ENCODE measurements at places on chromosomes 6 and 20.

DNA sequence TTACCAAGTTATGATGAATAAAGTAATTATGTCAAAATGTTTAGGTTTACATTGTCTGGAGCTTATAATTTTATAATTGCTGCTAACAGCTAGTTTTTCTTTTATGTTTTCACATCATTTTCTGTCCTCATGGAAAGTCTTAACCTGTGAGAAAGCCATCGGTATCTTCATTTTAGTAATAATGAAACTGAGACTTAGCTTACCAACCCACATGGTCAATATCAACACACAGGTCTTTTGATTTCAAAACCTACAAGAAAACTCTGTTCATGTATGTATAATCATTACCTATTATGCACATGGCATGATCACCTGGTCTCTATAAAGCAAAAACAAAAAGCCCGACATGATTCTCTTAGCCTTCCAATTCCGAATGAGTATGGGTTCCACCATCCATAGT is 61.9 kb downstream of the KCNQ5 start:
- DNase-seq = no peak

- no peak for DNase-seq
Observed at GRCh38 chr20:54320148-54320607, 112.3 kb downstream of the PFDN4 start.

DNA sequence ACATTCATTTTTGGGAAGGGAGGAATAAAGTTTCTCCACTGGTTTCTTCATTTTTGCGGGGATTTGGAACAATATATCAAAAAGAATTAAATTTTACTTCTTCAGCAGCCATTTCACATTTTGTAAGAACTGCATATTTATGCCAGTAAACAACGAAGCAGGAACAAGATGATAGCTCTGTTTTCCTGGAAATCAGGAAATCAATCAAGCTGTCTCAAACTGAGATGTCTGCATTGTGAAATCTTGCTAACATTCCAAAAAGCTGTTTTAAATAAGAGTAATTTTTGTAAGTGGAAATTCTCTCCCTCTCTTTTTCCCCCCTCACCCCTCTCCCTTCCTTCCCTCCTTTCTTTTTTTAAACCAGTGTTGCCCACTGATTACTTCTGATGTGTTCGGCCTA is 20.0 kb downstream of the MAPK13 start:
- DNase-seq = no peak

DNA sequence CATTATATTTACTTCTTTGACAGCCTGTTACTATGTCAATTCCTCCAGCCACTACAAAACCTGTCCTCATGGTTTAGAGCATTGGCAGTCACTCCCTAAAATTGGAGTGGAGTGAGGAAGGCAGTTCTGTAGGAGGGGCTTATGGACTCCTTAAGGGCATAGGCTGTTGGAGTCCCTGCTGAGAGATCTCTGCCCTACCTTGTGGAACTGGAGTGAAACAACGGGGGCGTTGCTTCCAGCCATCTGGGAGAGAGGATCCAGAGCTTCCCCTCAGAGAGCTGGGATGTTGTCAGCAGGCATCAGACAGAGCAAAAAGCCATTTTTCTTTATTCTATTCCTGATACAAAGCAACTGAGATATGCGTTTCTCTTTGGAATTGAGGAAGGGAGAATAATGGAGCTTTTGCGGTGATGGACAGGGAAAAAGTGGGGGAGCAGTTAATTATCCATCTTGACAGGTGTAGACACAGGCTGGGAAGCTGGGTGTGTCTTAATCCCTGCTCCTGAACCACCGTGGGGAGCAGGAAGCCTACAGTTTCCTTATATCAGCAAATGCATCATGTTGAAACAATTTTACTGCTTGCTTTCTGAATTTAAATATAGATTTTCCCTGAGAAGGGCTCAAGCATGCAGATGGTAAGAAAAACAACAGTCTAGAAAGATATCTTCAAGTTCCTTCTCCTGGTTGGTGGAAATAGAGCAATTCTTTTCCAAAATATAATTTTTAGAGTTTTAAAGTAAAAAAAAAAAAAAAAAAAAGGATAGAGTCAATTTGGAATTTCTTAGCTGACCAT is 402.5 kb downstream of the PLCB1 start:
- DNase-seq = no peak

Measured in stimulated activated CD4-positive, alpha-beta T cell treated with anti-CD3 and anti-CD28 coated beads, TNF-alpha, amount 100 ng/mL, for 4 hours (primary cell).